Activated CD4-positive, alpha-beta T cell treated with anti-CD3 and anti-CD28 coated beads, Interleukin-2, amount 50 U/mL, for 24 hours (primary cell): ENCODE measurements at places on chromosomes 6 and 20.

DNA sequence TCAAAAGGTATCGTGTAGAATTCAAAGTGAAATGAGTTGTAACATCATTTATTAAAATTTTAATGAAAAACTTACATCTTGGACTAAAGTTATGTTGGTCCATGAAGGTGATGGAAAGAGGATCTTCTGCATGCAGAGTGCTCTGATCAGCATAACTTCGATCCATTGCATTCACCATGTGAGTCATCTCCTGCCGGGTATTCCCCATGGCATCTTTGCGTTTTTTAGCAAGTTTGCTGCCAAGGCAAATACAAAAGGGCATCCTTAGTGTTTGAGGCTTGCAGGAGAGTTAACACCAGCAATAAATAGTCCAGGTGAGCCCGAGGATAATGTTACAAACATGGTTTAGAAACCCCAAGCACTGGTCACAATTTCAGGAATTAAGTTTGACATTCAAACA is 104.2 kb upstream of the THEMIS start:
- no peak for DNase-seq

GRCh38 chr20:49508435-49509199 is 26.1 kb upstream of the KCNB1 start:
- DNase-seq: no peak

DNA sequence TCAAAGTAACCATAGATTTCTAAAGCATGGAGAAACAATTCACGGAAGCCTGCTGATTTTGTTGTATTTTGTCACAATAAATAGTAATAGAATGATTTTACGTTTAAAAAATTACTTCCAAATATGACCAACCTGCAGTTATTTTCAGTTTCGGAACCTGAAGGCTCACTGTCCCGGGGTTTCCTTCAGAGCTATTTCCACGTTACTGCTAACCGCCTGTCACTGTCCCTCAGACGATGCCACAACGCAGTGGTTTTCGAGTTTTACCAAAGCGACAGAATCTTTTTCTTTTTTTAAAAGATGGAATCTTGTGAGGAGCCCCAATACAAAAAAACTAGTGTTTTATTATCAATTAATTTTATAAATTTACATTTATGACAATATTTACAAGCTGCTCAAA is 40.5 kb downstream of the PSMG4 start:
- DNase-seq: no peak

GRCh38 chr20:51412333-51412871 is 130.1 kb downstream of the NFATC2 start:
- DNase-seq: no peak

DNA sequence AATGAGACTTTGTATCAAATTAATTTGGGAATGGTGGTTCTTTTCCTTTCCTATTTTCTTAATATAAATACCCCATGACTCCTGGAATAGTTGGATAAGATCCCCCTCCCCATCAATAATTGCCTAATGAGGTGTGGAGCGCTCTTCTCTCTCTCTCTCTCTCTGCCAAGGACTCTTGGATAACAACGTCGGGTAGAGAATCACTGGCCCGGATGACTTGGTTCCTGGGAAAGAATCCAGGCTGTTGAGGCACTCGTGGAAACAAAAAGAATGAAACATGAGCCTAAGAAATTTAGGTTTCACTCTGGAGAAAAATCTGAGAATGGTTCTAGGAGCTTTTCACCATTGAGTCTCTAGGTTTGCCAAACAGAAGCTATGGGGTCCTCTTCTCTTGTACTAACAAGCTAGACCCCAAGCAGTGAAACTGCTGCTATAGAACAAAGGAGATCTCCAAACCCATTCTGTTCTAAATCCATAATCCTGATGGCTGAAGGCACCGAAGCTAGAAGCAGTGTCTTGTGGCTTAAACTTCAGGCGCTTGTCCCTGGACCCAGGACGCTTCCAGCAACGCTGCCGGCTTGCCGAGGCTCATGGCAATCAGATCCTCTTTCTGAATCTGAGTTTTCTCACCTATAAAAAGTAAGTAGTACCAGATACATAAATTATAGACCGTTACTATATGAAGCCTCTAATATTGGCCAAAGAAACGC is 241.6 kb upstream of the BTBD3 start:
- no peak for DNase-seq

GRCh38 chr6:137588472-137588871 is 94.3 kb upstream of the OLIG3 start:
- no peak for DNase-seq

- DNase-seq: no peak
These were observed 425.3 kb upstream of the NOX3 start for GRCh38 chr6:155880900-155881299.

- DNase-seq: no peak
These were observed 2.3 kb downstream of the ENTPD6 start for GRCh38 chr20:25197870-25198190.

DNA sequence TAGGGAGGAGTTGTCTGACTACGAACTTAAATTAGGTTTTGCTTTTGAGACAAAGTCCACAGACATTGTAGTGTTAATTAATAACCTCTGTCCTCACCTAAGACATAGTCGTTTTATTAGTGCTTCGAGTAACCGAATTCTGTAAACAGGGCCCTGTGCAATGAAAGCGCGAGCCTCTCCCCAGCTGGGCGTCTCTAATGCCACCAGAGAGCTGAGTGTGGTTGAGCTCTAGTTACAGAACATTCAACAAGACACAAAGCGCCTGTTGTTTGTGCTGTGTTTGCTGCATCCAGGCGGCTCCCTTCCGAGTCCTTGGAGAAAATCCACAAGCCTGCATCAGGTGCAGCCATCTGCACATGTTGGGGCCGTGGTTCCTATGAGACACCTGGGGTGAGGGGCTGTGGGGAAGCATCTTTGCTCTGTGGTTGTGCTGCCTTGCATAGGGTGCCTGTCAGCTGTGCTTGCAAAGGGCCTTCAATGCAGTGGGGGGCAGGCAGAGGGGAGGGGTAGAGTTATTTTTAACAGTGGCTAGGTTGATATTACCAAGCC is 63.9 kb downstream of the CD164 start:
- DNase-seq: no peak

- no peak for DNase-seq
These were observed 29.8 kb upstream of the GMDS start for GRCh38 chr6:2274981-2275891.

- no peak for DNase-seq
These were observed 11.2 kb upstream of the ZNFX1 start for GRCh38 chr20:49288784-49289696.

DNA sequence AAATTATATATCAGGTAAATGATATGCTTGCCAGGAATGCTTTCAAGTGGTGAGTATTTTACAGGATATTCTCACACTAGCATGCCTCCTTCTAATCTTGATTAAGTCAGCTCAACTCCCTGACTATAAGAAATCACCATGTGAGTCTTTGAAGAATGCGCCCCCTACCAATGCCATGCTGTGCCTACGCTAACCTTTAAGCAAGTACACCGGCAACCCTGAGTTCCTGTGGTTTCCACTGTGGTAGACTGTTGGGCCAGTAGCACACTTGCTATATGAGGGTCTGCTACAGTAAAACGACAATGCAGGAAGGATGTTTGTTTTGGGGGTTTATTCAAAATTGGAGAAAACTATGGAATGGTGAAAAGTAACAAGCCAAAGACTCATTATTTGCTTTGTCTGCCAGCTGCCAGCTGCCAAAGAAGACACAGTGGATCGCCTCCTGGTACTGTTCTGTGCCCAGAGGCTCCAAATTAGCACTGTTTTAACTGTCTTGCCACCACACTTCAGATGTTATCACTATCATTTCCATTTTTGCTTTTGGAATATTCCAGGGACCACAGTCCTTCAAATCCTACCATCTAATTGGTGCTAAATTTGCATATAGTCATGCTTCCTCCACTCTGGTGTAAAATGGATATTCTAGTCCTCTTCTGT is 333.5 kb downstream of the RNGTT start:
- no peak for DNase-seq

DNA sequence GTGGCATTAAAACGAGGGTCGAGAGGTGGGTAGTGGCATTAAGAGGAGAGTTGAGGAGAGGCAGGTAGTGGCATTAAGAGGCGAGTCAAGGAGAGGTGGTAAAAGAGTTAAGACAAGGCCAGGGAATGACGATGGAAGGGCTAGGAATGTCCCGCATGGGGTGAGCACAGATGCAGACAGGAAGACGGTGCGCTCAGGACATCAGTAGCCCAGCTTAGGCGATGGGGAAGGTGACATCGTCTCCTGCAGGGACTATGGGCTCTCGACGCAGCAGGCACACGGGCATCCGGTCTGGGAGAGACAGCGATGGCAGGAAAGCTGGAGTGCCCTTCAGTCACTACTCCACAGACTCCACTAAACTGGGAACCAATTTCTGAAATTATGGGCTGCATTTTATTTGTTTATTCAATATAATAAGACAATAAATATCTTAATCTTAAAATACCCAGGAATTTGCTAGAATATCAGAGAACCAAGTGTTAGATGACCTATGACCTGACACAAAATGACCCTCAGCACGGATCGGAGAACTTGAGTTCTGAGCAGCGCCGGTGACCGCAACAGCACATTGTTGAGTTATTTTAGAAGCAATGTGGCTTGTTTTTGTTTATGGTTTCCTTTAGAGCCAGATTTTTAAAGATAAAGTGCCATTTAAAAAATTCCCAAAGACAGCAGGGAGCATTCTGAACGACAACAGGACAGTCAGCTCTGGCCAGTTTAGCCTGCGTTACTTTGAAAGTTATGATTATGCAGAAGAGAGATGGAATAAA is 177.7 kb downstream of the SMOC2 start:
- no peak for DNase-seq

GRCh38 chr6:135962731-135963130 is 111.2 kb downstream of the PDE7B start:
- DNase-seq: no peak

GRCh38 chr6:161279677-161280415 is 6.0 kb upstream of the AGPAT4 start:
- no peak for DNase-seq

DNA sequence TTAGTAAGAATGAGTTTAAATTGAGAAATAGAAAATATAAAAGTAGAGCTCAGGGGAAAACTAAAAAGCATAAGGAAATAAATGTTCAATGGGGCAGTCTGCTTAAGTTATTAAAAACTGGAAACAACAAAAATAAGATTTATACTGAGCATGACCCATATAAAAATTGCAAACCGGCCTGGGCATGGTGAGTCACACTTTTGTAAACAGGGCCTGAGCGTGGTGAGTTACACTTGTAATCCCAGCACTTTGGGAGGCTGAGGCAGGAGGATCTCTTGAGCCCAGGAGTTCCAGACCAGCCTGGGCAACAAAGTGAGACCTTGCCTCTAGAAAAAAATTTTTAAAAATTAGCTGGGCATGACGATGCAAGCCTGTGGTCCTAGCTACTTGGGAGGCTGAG is 74.6 kb downstream of the TMEM244 start:
- no peak for DNase-seq

- DNase-seq: no peak
These were observed 24.2 kb upstream of the ENPP4 start for GRCh38 chr6:46105568-46105967.

GRCh38 chr20:62460678-62461077 is 15.1 kb downstream of the GATA5 start:
- no peak for DNase-seq

- no peak for DNase-seq
These were observed 271.2 kb upstream of the THEMIS start for GRCh38 chr6:128172081-128172480.

DNA sequence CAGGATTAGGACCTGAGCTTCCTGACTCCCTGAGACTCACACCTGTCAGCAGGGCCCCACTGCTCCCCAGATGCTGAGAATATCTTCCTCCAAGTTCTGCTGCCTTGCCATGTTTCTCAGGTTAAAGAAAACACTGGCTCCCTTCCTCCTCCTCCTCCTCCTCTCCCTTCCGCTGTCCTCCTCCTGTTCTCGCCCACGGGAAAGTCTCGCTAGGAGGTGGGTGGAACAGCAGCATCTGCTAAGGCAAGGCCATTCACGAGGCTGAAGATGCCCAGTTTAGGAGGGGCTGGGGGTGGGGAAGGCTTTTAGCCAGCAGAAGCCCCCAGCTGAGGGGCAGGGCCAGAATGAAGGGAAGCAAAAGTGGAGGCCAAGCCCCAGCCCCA is 23.8 kb downstream of the KCNK15 start:
- no peak for DNase-seq

GRCh38 chr6:154479771-154480639 is 30.5 kb downstream of the CNKSR3 start:
- no peak for DNase-seq

- DNase-seq: no peak
These were observed 341.3 kb downstream of the FOXA2 start for GRCh38 chr20:22243067-22243466.

GRCh38 chr6:15961635-15962448 is 167.0 kb upstream of the MYLIP start:
- no peak for DNase-seq
